Stimulated activated CD8-positive, alpha-beta memory T cell treated with anti-CD3 and anti-CD28 coated beads, Interleukin-7, amount 100 ng/mL, for 4 hours (primary cell): ENCODE measurements at places on chromosomes 4 and X.

DNA sequence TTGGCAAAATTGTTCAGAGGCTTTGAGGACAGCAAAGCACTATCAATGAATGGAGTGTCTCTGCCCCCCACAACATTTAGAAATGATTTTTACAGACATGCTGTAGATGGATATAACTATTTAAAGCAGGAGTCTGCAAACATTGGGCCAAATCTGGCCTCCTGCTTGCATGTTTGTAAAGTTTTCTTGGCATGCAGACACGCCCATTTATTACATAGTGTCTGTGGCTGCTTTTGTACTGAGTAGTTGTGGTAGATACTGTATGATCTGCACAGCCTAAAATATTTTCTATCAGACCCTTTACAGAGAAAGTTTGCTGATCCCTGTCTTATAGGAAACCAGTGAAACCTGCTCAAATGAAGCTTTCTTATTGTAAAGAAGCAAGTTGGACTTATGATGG, 45.5 kb upstream of the PHEX start:
- no peak for DNase-seq

GRCh38 chr4:86218746-86219473, 140.9 kb downstream of the MAPK10 start:
- DNase-seq = no peak

DNA sequence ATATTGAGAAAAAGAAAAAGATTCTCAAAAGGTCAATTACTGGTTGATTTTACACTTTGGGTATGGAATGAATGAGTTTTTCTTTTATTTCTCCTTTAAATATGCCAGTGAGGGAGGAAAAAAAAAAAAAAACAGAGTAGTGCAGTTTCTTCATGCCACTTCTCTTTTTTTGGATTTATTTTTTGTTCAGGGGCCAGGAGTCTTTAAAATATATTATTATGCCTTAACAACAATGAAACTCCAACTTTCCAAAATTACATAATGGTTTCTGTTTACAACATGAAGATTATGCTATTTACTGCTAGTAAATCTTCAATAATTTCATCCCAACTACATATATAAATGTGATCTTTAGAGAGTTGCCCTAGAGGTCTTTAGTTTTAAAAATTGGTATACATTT, 31.9 kb downstream of the DTHD1 start:
- DNase-seq = no peak

DNA sequence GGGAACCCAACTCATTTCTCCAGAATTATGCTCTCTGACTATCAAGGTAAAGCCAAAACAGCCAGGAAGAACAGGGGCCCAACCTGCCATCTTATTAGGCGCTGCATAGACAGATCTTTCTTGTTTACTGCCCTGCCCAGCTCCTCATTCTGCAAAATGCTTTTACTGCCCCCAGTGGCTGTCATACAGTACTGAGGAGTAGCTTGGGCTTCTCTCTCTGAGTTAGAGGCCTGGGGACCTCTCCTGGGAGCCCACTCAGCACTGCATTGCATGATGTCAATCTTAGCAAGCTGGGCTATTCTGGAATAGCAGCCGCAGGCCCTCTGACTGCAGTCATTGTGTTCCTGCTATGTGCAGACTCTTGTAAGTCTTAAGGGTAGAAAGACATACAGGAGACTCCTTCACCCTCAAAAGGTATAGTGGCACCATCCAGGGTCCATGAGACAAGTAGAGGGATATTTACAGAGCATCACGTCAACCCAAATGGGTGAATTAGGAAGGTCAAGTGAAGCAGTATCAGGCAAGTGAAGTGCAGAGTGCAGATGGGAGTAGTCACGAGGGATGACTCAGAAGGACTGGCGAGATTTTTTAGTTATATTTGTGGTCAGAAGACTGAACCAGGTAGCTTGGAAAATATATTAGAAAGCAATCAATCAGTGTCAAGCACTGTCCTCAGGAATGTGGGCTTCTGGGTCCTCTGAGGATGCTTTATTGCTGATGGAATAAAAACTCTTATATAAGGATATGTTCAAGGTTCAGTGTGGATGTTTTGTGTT, 294.1 kb upstream of the SFRP2 start:
- DNase-seq = no peak

DNA sequence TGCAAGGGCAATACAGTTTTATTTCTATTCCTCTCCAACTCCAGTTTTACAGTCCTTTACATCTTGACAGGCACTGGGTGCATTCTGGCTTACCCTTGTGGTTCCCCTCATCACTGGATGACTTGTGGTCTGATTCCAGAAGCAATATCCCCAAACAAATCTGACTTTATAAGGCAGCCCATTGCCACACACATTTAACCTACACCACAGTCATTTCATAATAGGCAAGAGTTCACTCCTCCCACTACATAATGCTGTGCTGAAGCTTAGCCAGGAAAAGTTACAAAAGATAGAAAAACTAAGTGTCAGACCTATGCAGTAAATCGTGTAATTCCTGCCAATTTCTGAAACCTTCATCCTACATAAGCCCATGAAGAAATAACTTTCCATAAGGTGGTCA, 82.9 kb upstream of the MID1IP1 start:
- DNase-seq = no peak

GRCh38 chr4:66252291-66252690, 582.0 kb upstream of the EPHA5 start:
- no peak for DNase-seq

GRCh38 chrX:74535408-74536151, 78.8 kb downstream of the RLIM start:
- peak; percentile 37 for DNase-seq
